ENCODE measurements at places on chromosomes 13 and 19.

DNA sequence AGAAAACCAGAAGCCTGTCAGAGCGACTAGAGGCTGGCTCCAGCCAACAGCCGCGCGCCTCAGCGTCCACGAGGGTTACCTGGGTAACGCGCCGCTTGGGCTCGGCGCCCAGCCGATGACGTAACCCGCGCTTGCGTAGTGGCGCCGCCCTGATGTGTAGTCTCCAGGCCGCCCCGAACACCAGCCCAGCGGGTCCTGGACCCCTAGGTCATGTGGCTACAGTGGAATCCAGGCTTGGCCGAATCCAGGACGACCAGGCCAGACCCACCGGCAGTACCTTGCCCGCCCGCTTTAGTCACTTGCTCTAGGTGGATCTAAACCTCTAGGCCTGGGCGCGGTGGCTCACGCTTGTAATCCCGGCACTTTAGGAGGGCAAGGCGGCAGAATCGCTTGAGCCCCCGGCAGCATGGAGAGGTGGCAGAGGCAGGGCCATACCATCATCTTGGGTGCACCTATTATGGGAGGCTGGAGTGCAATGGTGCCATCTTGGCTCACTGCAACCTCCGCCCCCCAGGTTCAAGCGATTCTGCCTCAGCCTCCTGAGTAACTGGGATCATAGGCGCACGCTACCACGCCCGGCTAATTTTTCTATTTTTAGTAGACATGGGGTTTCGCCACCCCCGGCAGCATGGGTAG is 7.2 kb upstream of the ZNF606 start:
- no peak for DNase-seq

GRCh38 chr13:96785986-96786385 is 208.3 kb downstream of the OXGR1 start:
- DNase-seq, result no peak

DNA sequence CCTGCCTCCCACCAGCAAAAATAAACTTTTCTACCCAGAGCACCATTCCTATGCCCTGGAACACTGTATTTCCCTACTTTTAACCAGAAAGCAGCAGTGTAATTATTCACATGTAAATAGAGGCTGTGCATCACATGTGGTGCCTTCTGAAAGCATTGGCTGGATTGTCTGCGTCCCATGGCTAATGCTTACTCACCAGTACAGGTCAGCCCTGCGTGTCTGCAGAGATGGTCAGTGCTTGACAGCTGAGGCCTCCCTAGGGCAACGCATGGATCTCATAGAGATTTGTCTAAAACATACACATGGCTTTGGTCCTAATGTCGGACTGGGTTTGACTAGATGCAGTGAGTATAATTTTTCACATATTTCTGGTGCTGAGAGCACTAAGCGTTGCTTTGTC is 64.2 kb downstream of the DPY19L3 start:
- no peak for DNase-seq

DNA sequence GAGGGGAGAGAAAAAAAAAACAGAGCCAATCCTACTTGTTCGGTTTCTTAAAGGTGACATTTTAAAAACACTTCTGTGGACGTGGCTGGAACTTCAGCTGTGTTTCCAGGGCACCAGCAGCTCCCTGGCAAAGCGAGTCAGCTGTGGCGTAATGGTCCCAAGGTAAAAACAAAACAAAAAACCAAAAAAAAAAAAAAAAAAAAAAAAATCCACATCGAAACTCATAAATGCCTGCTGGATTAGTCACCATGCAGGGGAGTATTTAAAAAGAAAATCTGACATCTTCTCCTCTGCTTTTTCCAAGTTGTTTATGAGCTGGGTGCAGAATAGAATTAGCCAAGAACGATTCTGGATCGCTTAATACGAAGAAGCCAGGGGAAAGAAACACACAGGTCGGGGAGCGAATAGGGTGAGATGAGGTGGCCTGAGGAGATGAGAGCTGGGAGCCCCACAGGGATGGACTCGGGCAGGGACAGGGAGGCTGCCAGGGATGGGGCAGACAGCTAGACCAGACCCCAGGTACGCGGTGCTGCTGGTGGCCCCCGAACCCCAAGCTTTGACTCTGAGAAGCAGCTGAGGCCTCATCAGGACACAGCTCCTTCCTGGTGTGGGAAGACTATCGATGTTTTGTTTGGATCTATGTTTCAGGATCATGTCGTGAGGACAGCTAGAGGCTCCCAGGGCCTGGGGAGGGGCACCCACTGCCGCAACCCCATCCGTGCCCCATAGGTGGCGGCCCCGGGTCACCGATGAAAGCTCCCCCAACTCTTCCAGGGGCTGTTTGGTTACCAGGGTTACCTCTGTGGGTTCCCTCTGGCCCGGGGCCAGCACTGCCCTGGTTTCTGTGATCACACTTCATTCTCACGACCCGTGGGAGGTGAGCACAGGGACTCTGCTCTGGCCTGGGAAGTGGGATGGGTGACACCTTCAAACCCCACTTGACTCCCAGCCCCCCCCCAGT is 3.1 kb upstream of the CTXN1 start:
- DNase-seq, result no peak

DNA sequence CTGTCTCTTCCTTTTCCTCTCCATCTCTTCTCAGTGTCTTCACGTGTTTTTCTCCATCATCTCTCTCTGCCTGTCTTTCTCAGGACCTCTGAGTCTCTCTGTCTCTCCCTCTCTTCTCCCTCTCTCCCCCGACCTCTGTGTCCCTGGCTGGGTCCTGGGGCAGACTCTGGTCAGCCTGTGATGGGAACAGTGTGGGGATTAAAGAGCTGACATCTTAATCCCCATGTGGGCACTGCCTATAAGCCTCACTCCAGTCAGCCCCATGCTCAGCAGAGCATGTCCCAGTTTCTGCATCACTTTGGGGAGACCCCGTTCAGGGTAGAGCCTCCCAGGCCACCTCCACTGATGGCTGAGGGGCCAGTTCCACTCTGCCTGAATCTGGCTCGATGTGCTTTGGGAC is 16.2 kb downstream of the EGLN2 start:
- no peak for DNase-seq

- no peak for DNase-seq
Measured at GRCh38 chr13:48333976-48334375, 30.4 kb downstream of the RB1 start.

DNA sequence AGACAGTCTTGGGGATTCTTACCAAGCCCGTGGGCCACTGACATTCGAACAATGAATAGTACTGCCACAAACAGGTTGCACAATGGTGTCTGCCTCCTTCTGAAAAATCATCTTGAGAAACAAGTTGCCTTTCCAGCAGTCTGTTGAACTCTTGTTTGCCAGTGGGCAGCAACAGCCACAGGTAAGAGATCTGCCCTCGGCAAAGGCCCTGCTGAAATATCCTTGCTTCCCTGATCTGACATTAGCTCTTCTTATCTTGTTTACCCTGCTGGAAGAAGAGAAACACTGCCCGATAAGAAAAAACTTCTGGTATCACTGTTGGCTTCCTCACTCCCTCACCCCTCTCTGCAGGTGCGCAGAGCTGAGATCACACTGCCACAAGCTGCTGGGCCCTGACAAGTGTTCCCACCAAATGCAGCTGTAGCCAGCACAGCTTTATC is 2.0 kb downstream of the DOCK9 start:
- no peak for DNase-seq

- DNase-seq, result no peak
Measured at GRCh38 chr13:36259361-36260137, 38.1 kb downstream of the CCDC169 start.

GRCh38 chr19:58196901-58197616 is 14.2 kb downstream of the ZNF274 start:
- no peak for DNase-seq
